HT-29 (cell line): ENCODE measurements at places on chromosomes 13 and 19. TPM values are rescaled to one million over a fixed set of nuclear protein-coding genes. Genes with fewer than 3 reads are reported as not detected.

DNA sequence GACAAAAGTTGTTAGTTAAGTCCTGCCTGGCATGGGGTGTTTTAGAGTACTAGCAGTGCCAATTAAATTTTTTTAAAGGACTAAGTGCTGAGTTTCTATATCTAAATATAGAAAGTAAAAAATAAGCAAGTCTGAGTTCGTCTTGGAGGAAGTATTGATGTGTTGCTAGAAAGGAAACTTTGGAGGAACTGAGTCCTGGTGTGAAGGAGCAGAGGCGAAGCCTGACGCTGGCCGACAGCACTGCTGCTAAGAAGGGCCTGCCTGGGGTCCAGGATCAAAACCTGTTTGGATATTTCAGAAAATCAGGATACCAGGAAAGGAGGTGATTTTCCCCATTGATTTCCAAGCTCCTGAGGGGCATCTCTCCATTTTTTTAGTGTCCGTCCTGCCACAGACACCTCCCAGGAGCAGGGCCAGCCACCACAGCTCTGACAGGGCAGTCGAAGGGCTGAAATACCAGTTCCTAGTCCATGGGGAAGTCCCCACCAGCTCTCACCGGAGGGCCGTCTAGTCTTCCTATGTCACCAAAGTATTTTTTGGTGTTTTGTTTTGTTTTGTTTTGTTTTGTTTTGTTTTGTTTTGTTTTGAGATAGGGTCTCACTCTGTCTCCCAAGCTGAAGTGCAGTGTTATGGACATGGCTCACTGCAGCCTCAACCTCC is 38.2 kb upstream of the NPAS1 start:
- no peak for DNase-seq

DNA sequence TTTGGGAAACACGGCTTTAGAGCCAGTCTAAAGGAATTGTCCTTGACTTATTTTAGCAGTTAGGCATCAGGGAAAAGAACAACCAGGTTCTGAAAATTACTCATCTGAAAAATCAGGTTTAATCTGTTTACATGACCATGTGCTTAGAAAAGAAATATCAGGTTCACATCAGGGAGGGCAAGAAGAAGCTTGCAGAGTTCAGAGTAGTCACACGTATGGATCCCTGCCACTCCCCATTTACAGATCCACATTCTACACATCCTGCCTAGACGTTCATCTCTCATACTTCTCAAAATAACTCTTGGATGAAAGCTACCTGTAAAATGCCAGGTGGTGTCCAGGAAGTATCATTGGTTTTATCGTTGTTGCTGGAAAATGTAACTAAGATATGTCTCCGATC is 14.0 kb upstream of the PHF11 start:
- no peak for DNase-seq

DNA sequence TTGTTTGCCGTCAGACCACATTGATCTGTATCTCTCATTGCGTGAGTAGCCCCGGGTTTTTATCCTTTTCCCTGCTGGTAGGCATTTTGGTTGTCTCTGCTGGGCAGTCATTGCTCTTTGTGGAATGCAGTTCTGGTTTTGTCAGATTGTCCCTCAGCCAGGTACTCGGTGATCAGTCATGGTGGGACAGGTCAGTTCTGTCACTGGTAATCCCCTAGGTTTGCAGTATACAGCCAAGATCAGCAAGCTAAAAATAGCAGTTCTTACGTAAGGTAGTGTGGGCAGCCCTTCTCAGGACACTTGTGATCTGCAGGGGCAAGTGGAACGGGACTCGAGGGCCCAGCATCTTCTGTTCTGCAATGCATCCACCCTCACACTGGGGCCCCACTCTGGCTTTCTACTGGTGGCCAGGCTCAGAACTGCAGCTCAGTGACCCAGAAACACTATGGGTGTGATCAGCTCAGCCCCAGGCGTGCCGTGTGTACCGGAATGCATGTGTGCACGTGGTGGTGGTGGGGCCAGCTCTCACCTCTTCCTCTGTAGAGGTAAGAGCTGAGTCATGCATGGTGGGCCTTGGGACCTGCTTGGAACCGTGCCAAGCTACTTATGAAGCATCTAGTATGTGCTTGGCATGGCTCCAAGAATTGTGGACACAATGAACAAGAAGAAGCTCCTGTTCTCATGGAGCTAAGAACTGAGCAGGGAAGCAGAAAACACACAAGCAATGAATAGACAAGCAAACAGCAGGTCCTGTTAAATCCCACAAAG is 6.3 kb downstream of the PLEKHF1 start:
- DNase-seq, result peak; percentile 35

KLF1 gene
- total RNA-seq, result not detected in 2 replicates

DNA sequence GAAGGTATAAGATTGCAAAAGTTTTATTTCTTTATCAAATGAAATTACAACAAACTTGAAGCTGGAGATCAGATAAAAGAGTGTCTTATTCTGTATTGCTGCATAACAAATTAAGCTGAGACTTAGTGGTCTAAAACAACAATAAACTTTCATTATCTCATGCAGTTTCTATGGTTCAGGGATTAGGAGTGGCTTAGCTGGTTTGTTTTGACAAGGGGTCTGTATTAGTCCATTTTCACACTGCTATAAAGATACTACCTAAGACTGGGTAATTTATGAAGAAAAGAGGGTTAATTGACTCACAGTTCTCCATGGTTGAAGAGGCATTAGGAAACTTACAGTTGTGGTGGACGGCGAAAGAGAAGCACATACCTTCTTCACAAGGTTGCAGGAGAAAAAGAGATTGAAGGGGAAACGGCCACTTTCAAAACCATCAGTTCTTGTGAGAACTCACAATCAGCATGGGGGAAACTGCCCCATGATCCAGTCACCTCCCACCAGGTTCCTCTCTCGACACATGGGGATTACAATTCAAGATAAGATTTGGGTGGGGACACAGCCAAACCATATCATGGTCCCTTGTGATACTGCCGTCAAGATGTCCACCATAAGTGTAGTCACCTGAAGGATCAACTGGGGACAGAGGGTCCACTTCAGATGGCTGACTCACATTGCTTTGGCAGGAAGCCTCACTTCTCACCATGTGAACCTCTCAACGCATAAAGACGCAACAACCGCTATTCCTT is 97.8 kb downstream of the RNF17 start:
- no peak for DNase-seq

- DNase-seq, result no peak
Measured at GRCh38 chr19:40278361-40279035, 6.6 kb downstream of the AKT2 start.

GRCh38 chr19:13169769-13170168 is 19.6 kb downstream of the IER2 start:
- peak; percentile 83 for DNase-seq

DNA sequence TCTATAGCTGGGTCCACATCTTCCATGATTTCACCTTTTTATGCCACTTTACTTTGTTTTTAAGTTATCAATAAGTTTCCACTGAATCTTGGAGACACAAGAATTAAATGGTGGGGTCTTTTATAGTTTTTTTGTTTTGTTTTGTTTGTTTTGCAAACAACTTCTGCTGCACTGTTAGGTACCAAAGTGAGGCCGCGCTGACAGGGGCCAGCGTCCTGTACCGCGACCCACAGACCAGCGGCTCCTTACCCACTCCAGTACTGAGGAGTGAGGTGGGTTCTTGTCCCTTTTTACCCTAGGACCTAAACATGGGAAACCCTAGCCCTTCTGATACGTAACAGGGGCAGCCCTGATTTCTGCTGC is 75.8 kb upstream of the MCF2L start:
- DNase-seq, result no peak

DNA sequence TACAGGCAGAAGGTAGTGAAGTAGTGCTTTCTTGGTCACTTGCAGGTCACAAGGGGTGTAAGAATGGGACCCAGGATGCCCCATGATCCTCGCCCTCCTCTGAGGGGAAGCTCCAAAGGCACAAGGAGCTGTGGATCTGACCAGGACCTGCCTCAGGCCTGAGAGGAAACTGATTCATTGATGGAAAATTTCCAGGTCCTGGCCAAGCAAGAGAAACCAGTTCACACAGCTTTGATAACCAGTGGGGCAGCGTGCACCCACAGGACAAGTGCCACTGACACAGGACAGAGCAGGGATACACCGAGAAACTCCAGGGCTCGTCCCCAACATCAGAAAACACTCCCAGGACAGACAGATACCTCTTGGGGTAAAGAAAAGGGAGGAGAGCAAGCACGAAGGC is 177.1 kb downstream of the RBM26 start:
- DNase-seq, result no peak

BRCA2 gene
- total RNA-seq, result 13.6 and 20.0 TPM in 2 replicates

DNA sequence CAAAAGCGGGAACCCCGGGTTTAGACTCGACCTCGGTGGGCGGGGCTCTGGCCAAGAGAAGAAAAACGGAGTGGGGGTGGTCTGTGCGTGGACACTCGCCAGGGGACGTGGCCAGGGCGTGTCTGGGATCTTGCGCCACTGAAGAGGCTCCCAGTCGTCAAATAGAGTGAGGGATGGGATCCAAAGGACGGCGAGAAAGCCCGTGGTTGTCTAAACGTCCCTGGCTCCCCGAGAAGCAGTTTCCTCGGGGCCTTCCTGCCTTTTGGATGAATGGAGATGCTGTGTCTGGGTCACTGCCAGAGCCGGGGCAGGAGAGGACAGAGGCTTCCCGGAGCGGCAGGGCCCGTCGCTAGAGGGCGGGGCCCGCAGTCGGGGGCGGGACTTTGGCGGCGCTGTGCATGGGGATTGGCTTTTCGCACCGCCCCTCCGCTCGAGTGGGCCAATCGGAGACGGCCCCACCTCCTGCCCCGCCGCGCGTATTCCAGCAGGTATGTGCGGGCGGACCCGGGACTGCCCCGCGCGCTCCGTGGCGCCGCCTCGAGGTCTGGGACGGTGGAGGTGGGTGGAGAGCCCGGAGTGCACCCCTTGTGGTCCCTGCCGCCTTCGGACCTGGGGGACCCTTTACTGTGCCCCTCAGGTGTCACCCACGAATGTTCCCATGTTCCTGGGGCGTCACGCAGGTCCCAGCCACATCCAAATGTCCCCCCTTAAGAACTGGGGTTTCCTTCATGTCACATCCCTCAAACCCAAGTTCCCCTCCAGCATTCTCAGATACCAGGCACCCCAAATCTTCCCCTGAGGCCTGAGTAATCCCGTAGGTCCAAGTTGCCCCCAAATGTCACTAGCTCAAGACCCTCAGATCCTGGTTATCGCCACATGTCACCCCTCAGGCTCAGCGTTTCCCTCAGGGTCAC is 38.3 kb downstream of the ZSWIM4 start:
- DNase-seq, result peak; percentile 85

DNA sequence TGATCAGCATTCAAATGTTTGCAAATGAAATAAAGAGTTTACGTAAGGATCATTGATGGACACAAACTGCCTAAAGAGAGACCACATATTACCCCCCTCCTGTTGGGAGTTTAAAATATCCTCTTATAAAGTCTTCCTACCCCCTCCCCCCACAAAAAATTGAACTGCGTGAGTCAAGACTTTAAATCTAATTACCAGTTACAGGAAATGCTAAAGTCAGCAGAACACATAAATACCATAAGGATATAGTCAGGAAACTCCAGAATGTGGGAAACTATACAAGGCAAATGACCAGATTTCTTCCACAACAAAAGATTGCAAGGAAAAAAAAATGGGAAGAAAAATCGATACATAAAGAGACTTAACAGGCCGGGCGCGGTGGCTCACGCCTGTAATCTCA is 44.4 kb upstream of the FARP1 start:
- no peak for DNase-seq
